ENCODE measurements at places on chromosomes 5 and 9. TPM values are rescaled to one million over a fixed set of nuclear protein-coding genes. Genes with fewer than 3 reads are reported as not detected.

DNA sequence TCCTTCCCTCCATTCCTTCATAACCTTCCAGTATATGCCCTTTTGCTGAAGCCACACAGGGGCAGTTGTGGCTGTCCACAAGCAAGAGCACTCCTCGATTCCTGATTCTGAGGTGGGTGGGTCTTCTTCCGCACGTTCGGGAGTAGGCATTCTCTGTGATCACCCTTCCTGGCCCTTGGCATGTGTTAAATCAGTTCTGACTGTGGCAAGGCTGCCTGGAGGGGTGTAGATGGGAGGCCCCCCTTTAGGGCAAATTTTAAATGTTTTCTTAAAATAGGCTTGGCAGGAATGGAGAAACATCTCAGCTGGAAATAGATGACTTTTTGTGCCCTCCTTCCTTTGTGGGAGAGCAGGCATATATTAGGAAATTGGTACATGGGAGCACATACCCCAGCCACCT, 3.1 kb downstream of the AGXT2 start:
- no peaks in the 10 kb centered on the region for H3K36me3 ChIP-seq
- H3K27ac ChIP-seq, result no peak overlapping the region
- no peaks in the 10 kb centered on the region for H3K4me1 ChIP-seq
- no peak overlapping the region for H3K4me3 ChIP-seq
- no peak for DNase-seq
- no peaks in the 10 kb centered on the region for H3K27me3 ChIP-seq

- no peaks in the 10 kb centered on the region for H3K4me1 ChIP-seq
- H3K27ac ChIP-seq, result no peak overlapping the region
- H3K36me3 ChIP-seq, result no peaks in the 10 kb centered on the region
- peaks cover 10% of the 10 kb centered on the region for H3K27me3 ChIP-seq
- no peak for DNase-seq
- H3K4me3 ChIP-seq, result no peak overlapping the region
These were observed 93.1 kb downstream of the BOD1 start for GRCh38 chr5:173523388-173523787.

DNA sequence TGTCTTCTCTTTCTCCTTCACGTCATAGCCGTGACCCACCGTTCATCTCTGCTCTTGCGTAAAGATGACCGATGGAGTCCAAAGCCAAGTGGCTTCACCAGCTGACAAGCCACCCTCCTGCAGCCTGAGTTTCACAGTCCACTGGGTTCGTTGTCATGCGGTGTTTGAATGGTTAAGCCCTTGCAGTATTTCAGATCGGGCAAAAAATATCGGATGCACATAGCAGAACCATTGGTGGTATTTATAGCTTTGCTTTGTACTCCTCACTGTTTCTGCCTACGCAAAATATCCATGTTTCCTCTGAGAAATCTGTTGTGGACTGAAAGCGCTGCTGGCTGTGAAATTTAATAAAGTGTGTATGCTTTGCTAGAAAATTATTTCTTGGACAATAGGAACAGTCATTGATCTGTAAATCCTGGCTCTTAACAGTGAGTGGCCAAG, 34.5 kb upstream of the NCS1 start:
- H3K27me3 ChIP-seq, result no peaks in the 10 kb centered on the region
- H3K4me1 ChIP-seq, result peaks cover 11% of the 10 kb centered on the region
- peaks cover 13% of the 10 kb centered on the region for H3K36me3 ChIP-seq
- DNase-seq, result no peak
- no peak overlapping the region for H3K27ac ChIP-seq

DNA sequence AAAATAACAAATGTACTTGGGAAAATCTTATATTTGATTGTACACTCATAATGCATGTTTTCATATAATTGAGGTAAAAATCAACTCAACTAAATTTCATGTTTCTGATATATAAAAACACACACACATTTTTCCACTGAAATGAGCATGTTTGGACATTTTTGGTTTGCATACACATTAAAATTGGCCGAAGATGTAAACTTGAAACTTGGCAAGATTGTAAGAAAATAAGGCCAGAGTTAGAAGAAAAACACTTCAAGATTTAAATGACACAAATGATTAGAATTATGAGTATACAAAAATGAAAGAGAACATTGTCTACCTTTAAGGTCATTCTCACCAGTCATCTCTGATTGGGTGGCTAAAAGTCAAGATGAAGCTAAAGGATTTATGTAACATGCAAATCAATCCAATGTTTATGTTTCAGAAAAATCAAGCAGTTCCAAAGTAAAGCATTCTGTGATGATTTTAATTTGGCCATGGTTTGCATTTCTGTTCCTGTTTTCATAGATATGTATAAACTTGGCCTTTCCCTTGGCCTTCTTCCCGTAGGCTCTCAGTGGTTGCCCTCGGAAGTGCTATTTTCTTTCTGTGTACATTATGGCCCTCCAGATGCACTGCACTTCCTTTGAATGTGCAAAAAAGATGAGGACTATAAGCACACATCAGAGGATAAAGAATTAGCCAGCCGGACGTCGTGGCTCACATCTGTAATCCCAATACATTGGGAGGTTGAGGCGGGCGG, 1105.4 kb upstream of the DMAC1 start:
- H3K27ac ChIP-seq, result no peak overlapping the region
- no peaks in the 10 kb centered on the region for H3K4me1 ChIP-seq
- H3K36me3 ChIP-seq, result no peaks in the 10 kb centered on the region
- DNase-seq, result no peak
- no peaks in the 10 kb centered on the region for H3K27me3 ChIP-seq

GRCh38 chr5:178790371-178790770, 59.9 kb upstream of the ZNF354A start:
- peak; percentile 69 for DNase-seq
- H3K27ac ChIP-seq, result no peak overlapping the region
- no peak overlapping the region for H3K4me3 ChIP-seq
- H3K36me3 ChIP-seq, result no peaks in the 10 kb centered on the region
- H3K4me1 ChIP-seq, result no peaks in the 10 kb centered on the region

DNA sequence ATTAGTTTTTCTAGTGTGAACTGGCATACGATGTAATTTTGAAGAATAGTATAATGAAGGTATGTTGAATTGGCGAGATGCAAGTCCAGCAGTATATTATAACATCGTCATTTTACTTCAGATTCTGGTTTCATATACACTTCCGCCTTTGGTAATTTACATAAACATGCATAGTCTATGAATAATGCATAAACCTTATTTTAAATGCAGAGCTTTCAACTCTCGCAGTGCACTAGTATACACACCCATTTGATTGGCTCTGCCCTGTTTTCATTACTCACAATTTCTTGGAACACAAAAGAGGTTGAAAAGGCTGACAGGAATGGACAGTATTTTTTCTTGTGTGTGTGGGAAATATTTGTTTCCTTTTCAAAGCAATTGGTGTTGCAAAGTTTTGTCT, 128.9 kb upstream of the CCNH start:
- H3K4me3 ChIP-seq, result no peak overlapping the region
- no peaks in the 10 kb centered on the region for H3K36me3 ChIP-seq

DNA sequence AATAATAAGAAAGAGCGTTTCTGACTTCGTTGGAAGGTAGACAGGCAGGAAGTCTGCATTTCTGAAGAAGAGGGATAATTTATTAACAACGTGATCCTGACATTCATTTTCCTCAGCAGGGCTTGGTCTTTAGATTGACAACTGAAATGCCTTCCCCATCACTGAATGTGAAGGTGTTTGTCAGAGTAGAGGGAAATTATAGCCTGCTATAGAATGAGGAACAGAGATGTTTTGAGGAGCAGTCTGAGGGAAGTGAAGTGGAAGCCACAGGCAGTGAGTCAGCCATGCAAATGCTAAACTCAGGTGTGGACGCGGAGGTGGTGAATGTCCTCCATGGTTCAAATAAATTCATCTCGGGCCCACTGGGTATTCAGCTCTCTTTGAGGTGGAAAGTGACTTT, 30.5 kb downstream of the C7 start:
- no peaks in the 10 kb centered on the region for H3K4me1 ChIP-seq
- H3K4me3 ChIP-seq, result no peak overlapping the region
- no peaks in the 10 kb centered on the region for H3K27me3 ChIP-seq
- no peak overlapping the region for H3K27ac ChIP-seq
- H3K36me3 ChIP-seq, result peaks cover 6% of the 10 kb centered on the region
- DNase-seq, result no peak

DNA sequence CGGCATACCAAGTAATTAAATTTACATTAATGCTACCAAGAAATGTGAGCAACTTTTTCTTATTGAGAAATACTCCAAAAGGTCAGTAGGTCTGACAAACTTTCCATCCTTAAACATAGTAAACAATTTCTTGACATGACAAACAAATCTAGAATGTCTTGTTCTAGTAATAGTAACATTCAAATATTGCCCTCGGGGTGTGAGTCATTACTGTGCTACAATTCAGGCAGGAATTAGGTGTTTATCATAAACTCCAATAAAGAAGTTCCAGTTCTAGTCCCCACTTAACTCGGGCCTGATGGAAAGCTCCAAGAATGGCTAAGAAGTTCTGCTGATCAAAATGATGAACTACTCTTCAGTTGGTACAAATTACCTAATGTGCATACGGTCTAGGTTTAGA, 235.6 kb upstream of the TUSC1 start:
- no peak overlapping the region for H3K4me3 ChIP-seq
- H3K27ac ChIP-seq, result no peak overlapping the region
- no peaks in the 10 kb centered on the region for H3K27me3 ChIP-seq
- no peak for DNase-seq
- H3K36me3 ChIP-seq, result no peaks in the 10 kb centered on the region

DNA sequence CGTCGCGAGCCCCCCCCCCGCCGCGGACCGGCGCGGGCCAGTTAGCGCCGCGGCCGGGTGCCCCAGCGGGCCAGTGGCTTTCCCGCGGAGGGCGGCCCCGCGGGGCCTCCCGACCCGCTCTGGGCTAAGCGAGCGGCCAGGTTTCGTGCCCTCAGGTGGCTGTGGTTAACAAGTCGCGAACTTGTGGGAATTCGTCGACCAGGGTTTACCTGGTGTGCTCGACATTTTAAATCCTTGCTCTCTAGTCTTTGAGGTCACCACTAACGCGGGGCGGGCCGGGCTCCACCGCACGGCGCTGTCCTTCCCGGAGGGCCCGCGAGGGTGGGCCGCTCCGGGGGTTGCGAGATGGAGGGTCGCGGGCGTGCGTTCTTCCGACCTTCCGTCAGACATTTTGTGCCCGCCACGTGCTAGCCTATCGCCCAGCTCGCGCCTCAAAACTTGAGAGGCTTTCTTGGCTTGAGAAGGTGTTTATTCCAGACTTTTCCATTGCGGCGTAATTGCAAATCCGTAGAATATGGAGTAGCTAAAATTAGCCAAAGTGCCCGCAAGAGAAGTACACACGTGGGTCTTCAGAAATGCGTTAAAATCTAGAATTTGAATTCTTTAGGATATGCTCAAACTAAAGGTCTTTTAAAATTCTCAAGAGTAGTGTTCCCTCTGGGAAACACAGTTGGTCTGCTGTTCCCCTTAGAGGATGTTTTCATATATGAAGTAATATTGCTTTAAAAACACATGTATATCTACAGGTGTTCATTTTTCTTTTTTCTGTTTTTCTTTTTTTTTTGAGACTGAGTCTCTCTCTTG, 2.1 kb downstream of the ANP32B start:
- peak overlapping the region; percentile 98 for H3K4me3 ChIP-seq
- no peaks in the 10 kb centered on the region for H3K36me3 ChIP-seq
- H3K27me3 ChIP-seq, result no peaks in the 10 kb centered on the region
- peak overlapping the region; percentile 96 for H3K27ac ChIP-seq

DNA sequence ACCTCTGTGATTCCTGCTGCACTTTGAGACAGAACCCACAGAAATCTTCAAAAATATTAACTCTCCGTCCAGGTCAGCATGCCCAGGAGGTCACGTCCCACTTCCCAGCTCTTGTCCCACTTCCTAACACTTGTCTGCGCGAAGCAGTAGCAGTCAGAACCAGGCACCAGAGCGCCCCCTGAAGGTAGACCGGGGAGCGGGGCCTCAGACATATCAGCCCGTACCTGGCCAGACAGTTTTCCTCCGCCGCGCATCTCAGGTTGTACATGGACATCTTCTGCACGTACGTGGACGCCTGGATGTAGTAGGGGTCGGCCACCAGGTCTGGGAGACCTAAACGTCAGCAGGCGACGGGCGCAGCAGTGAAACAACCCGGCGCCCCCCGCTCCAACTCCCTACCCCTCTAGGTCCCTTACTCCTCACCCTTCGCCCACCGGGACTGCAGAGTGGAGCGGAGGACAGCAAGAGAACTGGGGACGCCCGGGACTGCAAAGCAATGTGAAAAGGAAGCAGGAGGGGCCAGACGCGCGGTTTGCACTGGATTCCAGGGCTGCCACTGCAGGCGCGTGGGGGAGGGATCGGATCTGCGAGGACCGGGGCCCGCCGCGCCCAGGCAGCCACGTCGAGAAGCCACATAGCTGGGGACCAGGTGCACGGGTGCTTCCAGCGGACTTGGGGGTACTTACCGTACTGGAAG, 1.2 kb downstream of the LOX start:
- H3K27me3 ChIP-seq, result peaks cover 6% of the 10 kb centered on the region
- DNase-seq, result peak; percentile 86
- peak overlapping the region; percentile 71 for H3K27ac ChIP-seq
- peaks cover 4% of the 10 kb centered on the region for H3K36me3 ChIP-seq
- H3K4me3 ChIP-seq, result peak overlapping the region; percentile 62

- no peaks in the 10 kb centered on the region for H3K4me1 ChIP-seq
- no peak overlapping the region for H3K4me3 ChIP-seq
- H3K36me3 ChIP-seq, result no peaks in the 10 kb centered on the region
- no peak for DNase-seq
These were observed 55.2 kb upstream of the TMEM252 start for GRCh38 chr9:68595868-68596267.

DNA sequence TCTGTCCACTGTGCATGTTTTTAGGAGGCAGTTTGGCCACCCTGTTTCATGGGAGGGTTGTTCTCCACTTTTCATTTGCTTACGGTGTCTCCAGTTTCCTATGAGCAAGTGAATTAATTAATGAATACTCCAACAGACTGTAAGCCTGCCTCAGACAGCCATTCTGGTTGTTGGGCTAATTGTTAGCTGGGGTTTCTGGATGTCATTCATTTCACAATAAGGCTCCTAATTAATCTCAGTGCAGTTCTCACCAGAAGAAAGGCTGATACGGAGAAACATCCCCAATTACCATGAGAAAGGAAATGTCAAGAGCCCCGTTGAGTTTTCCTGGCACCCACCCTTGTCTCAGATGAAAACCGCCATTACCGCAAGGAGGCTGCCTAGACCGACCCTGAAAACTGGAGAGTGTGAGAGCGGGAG, 75.8 kb downstream of the MAP1B start:
- no peaks in the 10 kb centered on the region for H3K36me3 ChIP-seq
- H3K4me1 ChIP-seq, result no peaks in the 10 kb centered on the region
- H3K27ac ChIP-seq, result no peak overlapping the region
- no peaks in the 10 kb centered on the region for H3K27me3 ChIP-seq

DNA sequence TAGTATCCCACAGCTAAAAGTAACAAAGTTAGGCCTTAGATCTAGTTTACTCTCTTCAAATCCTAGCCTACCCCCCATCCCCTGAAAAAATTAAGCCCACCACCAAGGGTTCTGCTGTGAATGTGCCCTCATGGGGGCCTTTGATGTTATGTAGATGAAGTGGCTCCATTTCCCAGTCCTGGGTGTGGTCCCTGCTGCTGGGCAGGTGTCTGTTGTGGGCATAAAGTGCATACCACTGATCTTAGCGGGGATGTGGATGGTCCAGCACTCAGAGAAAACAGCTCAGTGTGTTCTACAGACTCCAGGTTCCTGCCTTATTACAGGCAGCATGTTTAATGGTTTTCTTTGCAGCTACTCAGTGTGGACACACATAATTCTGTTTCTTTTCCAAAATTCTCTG, 1.9 kb downstream of the PCBD2 start:
- H3K27me3 ChIP-seq, result no peaks in the 10 kb centered on the region
- peaks cover 6% of the 10 kb centered on the region for H3K4me1 ChIP-seq

Gene ARID3C
- total RNA-seq, result not detected

Gene TMEM232
- 3.6 TPM for total RNA-seq

Gene SCAMP1
- total RNA-seq, result 35.9 TPM

Gene SLC35A4
- 89.4 TPM for total RNA-seq

Measured in upper lobe of right lung (tissue), 1 donor.